ENCODE measurements at places on chromosomes 2 and 18. TPM values are rescaled to one million over a fixed set of nuclear protein-coding genes. Genes with fewer than 3 reads are reported as not detected.

- no peak for DNase-seq
These were observed 248.4 kb downstream of the ZNF521 start for GRCh38 chr18:25103468-25104155.

DNA sequence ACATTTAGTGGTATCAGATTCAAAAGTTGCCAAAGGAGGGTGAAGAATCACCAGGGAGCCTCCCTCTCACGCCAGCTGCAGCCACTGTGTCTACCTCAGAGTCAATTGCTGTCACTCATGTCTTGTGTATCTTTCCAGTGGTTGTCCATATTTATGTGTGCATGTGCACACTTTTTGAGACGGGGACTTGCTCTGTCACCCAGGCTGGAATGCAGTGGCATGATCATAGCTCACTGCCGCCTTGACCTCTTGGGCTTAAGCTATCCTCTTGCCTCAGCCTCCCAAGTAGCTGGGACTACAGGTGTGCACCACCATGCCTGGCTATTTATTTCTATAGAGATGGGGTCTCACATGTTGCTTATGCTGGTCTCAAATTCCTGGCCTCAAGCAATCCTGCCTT lies 4.0 kb downstream of the MOCOS start:
- DNase-seq: no peak

- no peak for DNase-seq
These were observed 30.0 kb upstream of the REEP1 start for GRCh38 chr2:86367499-86367777.

Gene DPY30
- 45.7 TPM for total RNA-seq
